ENCODE measurements at places on chromosomes 13 and 19.

DNA sequence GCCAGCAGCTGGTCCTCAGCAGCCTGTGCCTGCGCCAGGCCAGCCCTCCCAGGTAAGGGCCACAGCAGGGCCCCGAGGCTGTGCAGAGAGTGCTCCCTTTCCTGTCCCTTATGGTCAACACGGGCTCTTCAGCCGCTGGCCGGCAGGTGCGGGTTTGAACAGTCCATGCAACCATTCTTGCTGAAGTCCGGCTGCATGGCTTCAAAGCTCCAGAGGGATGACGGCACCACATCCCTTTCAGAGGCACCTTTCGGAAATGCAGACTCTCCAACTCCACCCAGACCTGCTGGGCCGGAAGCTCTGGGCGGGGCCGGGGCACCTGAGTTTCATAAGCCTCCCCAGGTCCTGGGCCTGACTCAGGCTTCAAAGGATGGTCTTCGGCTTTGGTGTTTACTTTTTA is 81.3 kb downstream of the SPACA7 start:
- DNase-seq: no peak

GRCh38 chr13:37504251-37504650 is 94.3 kb downstream of the POSTN start:
- no peak for DNase-seq

DNA sequence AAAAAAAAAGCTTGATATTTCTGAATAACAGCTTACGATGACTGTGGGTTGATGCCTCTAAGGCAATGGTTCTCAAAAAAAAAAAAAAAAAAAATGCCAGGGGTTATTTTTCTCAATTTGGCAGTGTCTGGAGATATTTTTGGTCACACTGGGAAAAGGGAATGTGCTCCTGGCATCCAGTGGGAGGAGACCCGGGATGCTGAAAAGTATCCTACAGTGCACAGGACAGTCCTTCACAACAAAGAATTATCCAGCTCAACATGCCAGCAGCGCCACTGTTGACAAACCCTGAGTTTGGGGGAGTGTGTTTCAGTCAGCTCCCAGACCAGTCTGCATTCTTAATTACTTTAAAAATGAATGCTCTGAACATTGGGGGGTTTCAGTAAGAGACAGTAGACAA is 54.5 kb downstream of the FLT3 start:
- no peak for DNase-seq

- no peak for DNase-seq
These were observed 241.0 kb downstream of the OLFM4 start for GRCh38 chr13:53269634-53270033.

GRCh38 chr13:37488726-37489125 is 109.8 kb downstream of the POSTN start:
- DNase-seq: no peak

GRCh38 chr13:110225609-110226574 is 81.1 kb downstream of the COL4A1 start:
- DNase-seq: no peak

DNA sequence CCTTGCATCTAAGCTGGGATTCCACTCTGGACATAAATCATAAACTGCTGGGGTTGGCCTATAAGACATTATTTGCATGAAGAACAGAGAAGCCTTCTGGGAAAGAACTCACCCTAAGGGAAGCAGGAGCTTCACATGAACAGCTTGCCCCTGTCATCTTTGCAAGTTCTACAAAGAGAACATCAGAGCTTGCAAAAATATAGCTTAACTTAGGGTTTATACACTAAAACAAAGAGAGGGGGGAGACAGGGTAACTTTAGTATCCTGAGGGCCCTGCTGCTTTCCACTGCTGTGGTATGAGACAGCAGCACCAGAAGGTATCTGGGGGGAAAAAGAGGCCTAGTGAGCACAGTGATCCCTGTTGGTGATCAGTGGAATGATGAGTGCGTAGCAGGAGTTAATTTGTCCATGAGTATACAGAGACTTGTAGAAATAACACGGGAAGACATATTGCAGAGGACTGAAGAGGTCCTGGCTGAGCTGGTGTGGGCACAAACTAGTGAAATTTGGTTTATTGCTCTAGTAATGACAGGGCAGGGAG is 116.1 kb upstream of the TSC22D1 start:
- DNase-seq: no peak

DNA sequence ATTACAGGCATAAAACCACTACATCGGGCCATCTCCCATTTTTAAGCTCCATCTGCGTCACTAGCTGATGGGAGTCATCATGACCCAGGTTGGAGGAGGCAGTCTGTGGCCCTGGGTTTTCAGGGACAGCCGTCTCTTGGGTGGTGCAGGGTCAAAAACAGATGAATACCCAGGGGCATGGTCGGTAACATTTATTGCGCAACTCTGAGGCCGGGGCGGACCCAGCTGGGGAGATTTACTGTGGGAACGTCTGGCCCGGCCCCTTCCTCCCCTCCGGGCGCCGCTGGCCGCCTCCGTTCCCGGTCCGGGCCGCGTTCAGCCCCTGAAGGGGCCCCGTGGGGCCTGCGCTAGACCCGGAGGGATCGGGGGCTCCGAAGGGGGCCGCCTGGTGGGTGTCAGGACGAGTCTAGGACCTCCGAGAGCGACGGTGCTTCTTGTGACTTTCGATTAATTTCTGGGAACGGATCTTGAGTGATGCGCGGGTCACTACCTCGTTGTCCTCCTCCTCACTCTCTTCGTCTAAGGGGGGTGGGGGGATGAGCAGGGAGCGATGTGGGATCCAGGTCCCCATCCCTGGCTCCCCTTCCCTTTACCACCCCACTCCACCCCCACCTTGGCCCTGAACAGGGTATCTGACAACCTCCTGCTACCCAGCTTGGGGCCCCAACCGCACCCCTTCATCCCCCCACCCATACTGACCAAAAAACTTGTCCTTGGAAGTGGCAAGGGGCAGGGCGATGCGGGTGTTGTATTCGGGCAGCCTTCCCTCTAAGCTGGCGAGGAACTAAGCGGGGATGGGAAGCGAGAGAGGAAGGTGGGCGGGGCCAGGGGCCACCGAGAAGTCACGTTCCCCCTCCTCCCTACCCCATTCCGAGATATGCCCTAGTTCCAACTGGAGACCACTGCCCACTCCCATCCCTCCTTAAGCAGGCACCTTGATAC is 1.6 kb upstream of the RGL3 start:
- no peak for DNase-seq
